ENCODE measurements at places on chromosomes 7 and 10.

- DNase-seq, result no peak
Observed at GRCh38 chr10:42781893-42782445, 626 bp upstream of the BMS1 start.

GRCh38 chr7:26492816-26493215 is 201.2 kb downstream of the SNX10 start:
- DNase-seq, result no peak

DNA sequence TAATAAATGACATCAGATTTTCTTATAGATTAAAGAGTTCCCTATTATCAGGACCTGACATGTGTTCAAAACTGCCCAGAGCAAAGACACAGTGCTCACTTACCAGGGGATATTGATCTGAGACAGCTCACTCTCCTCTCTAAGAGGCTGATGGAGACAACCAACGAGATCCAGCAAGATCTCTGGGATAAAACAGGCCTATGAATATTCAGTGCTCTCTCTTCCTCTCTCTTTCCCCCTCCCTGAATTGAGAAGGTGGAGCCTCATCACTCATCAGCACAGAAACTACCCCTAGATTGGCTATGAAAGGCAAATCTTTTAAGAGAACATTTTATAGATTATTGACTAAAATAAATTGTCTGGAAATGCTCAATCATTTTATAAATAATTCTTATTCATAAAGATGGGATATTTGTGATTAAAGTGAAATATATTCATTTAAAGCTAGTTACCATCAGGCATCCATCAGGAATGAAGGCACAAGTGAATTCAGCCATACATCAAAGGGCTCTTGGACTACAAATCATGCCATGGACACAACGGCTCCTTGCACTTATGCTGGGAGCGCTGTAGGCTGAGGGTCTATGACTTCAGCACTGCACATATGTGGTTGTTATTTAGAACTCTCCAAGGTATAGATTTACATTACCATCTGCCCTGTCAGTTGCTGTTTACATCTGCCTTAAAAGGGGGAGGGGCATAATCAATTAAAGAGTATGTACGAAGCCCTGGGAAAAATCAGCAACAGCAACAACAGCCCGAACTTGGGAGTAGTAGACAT is 3.4 kb upstream of the PPP1R17 start:
- no peak for DNase-seq

GRCh38 chr7:94133460-94133859 is 129.3 kb upstream of the BET1 start:
- no peak for DNase-seq

DNA sequence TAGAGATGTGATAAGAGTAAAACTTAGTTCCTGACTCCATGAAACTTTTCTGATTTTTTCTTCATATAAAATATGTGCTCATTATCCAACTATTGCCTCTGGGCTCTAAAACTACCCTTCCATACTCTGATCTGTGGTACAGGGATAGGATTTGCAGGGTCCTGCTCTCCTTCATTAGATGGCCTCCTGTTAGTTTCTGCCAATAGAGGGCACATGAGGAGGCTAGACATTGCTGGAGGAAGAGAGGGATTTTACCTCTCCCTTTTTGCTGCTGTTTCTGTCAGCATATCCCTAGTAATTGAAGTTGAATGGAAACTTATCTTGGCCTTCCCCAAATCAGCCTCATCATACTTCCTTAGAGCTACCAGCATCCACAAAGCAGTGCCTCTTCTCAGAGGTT is 269.4 kb downstream of the NXPH1 start:
- DNase-seq, result no peak

DNA sequence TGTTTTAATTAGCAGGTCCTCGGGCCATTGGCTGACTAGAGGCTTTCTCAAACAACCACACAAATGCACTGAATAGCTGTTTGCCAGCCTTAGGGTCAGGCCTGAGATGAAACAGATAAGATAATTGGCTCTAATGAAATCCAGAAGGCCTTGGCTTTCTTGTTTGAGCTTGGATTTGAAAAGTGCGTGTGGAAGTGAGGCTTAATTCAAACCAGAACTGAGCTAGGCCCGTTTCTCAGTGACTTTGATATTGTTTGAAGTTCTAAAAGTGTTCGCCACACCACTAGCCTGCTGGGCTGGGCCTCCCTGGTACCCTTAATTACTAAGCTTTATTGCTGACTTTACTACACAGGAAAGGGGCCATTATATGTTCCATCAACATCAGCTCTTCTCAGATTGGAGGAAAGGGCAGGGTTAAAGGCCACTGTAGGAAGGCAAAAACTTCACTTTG is 270.6 kb downstream of the TWIST1 start:
- no peak for DNase-seq

- no peak for DNase-seq
Observed at GRCh38 chr10:111093741-111094380, 17.0 kb downstream of the ADRA2A start.

- no peak for DNase-seq
Observed at GRCh38 chr7:135247746-135248471, 14.3 kb downstream of the STRA8 start.

- DNase-seq, result no peak
Observed at GRCh38 chr10:971150-971542, 17.1 kb upstream of the GTPBP4 start.

GRCh38 chr10:70694418-70695141 is 22.3 kb downstream of the ADAMTS14 start:
- DNase-seq, result no peak

DNA sequence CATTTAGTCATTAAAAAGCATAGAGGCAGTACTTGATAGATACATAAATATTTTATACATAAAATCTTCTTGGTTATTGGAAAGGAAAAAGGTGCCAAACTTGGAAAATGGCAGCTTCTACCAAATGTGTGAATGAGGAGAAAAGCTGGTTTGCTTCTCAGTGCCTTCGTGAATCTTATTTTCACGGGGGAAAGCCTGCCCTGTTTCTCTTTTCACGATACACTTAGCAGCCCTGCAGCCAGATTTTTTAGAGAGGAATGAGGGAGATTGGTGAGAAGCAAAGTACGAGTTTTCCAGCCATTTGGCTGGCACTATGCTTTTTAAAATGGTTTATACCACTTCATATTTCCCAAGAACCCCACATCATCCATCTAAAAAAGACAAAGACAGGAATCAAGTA is 22.9 kb upstream of the C1QL3 start:
- DNase-seq, result no peak

DNA sequence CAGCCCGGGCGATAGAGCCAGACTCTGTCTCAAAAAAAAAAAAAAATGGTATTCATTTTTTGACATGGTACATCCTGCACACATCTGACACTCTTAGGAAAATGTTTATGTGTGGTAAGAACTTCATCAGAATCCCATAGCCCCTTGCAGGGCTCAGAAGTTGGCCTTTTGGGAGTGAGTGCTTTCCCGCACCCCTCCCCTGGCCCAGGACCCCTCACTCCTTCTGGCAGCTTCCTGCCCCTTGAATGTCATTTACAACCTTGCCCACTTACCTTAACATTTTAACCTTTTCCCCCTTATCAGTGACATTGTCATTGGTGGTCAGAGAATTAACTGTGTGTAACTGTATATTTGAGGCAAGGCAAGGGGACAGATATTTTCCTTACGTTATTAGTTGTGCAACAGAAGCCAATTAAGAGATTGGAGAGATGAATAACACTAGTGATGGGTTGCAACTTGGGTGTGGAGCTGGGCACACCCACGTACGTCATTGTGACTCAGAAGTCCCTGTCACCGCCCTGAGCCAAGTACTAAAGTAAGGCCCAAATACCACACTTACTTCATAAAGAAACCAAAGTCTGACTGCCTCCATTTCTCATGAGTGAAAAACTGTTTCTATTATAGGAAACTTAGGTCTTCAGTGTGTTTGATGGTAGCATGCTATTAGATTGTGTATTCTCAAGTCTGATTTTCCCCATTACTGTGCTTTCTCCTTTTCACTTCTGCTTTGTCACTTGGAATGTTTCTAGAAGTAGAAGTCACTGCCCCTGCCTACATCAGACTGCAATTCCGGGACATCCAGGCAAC is 31.6 kb downstream of the OGDH start:
- peak; percentile 70 for DNase-seq

GRCh38 chr10:104286939-104287338 is 18.0 kb downstream of the GSTO2 start:
- DNase-seq, result no peak

DNA sequence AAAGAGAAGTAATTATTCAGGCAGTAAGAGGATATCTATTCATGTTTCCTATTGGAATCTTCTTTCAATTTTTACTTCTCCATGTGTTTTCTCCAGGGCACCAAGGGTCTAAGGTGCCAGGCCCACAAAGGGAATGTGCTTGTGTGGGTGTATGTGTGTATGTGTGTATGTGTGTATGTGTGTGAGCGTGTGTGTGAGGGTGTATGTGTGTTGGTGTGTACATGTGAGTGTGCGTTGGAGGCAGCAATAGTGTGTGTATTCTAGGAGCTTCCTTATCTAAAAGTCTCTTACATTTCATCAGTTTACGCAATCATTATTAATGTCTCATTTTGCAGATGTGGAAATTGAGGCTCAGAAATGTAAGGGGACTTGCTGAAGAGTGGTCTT is 28.3 kb downstream of the RAMP3 start:
- no peak for DNase-seq

DNA sequence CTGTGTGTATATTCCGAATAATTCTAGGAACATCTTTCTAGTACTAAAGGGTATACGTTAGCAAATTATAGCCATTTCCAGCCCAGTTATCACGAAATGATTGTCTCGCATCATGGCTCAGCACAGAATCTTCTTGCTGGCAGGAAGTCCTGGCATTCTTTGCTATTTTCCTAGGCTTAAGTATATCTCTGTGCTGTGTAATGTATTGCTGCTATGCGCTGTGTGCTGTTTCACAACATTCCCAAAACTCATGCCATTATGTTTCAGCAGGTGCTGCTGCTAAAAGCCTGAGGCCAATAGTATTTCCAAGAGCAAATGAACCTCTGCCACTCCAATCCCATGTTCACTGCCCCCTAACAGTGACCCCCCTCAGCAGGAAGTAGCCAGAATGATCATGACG is 62.9 kb upstream of the ZNF92 start:
- DNase-seq, result no peak

DNA sequence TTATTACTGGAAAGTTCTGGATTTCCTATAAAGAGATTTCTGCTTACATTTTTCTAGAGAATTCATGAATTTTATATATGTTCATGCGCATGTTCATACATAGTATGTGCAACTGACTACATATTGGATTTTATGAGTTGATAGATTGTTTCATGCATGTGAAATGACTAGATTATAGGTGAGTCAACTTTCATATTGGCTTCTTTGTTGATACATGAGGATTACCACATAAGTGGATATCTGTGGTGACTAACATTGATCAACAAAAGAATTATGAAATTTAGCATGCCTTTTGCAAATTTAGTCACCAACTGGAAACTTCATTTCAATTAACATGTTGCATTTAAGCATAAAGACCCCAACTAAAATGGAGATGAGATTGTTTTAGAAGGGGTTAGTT is 99.0 kb downstream of the GNAT3 start:
- DNase-seq, result no peak

DNA sequence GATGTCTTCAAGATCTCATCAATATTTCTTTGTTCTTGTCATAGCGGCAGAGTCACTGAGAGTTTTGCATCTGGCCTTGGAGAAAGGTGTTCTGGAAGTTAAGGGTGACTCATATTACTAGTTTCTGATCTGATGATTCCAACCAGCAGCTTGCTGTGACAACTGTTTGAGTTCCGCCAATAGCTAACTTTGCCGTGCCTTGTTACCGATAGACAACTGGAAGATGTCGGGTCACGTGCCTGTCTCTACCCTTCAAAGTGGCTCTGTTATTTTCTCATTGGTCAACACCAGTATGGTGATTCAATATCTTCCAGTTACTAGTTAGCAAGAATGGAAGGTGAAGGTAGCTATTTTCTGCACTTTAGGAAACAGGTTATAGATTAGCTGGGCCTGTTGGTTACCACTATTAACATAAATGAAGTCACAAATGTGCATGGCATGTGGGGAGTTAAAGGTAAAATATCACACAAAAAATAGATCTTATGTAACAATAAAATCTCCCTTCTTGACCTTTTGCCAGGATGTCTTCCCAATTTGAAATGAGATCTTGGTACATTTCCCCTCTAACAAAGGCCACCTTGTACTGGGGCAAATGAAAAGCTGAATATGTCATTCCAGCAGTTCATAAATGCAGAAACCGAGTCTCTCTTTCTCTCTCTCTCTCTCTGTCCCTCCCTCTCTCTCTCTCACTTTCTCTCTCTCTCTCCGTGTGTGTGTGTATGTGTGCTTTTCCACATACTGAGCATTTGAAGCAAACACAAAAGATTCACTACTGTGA is 2.6 kb upstream of the MGAM2 start:
- DNase-seq, result no peak

DNA sequence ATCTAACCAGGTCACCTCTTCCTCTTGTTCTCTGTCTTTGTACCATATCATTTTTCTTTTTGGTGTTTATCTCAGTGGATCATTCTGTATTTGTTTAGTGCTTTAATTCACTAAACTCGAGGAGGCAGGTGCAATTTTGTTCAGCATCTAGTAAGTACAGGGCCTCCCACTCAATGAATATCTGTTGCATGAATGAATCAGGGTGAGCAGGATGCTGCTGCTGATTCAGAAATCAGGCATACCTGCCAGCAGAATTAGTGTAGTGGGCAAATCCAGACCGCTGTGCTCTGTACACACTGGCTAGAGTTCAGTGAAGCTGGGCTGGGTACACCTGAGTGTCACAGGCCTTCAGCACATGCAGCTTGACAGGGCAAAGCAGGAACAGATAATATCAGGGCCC is 511.9 kb downstream of the SUGCT start:
- DNase-seq, result no peak

DNA sequence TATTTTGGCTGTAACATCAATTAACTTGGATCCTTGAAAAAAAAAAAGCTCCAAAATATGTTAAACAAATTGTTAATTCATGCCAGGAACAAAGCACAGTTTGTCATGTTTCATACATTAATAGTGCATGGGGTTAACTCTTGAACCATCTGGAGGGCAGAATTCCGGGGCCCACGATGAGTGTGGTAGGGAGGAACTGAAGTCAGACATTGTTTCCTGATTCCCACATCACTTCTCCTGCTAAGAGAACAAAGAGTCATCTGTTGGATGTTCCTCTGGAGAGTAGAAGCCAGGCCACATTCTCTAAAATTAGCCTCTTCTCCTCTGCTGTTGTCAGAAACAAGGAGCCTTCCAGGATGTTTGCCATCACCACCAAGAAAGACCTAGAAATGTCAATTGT is 54.6 kb downstream of the TMEM178B start:
- DNase-seq, result no peak

DNA sequence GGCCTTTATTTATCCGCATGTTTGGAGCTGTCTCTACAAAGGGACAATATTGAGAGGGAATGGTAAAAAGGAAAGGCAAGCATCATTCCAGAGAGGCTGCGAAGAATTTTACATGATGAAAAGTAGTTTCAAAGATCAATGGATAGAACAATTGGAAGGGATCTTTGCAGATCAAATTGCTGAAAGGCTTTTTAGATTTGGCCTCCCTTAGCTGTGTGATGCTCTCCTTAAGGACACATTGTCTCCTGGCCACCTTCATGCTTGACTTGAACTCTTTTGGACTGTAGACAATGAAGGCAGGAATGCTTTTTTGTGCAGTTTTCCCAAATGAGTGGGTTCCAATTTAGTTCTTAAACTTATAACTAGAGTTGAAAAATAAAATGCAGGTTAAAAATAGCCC is 344.7 kb downstream of the ARL4A start:
- DNase-seq, result no peak

Data from stimulated activated CD8-positive, alpha-beta memory T cell treated with anti-CD3 and anti-CD28 coated beads, Interleukin-4, amount 100 ng/mL, for 4 hours (primary cell).